ENCODE measurements at places on chromosomes 11 and 22.

DNA sequence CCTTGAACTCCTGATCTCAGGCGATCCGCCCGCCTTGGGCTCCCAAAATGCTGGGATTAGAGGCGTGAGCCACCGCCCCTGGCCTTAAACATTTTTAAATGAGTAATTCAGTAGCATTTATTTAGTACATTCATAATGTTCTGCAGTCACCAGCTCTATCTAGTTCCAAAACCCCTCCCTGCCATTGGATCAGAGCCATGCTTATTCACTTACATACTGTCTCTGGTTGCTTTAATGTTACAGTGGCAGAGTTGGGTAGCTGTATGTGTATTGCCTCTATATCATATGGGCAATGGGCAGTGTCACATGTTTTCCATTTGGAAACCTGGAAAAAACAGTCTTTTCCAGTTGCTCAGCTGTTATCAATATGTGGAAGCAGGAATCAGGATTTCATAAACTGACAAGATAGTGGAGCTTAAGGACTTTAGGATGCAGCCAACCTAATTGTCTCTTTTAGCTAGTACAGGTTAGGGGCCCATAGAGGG, 10.5 kb downstream of the COA4 start:
- no peak for DNase-seq

GRCh38 chr11:119149018-119149785, at the start of gene ABCG4:
Gene ABCG4 (plus strand): TSS chr11:119149052. CDS start chr11:119149966, 914 bp downstream.
- DNase-seq: peak; percentile 4

- DNase-seq: no peak
Measured at GRCh38 chr11:15238856-15239255, 124.1 kb downstream of the INSC start.

GRCh38 chr11:11478687-11479086, 125.6 kb upstream of the CSNK2A3 start:
- no peak for DNase-seq

DNA sequence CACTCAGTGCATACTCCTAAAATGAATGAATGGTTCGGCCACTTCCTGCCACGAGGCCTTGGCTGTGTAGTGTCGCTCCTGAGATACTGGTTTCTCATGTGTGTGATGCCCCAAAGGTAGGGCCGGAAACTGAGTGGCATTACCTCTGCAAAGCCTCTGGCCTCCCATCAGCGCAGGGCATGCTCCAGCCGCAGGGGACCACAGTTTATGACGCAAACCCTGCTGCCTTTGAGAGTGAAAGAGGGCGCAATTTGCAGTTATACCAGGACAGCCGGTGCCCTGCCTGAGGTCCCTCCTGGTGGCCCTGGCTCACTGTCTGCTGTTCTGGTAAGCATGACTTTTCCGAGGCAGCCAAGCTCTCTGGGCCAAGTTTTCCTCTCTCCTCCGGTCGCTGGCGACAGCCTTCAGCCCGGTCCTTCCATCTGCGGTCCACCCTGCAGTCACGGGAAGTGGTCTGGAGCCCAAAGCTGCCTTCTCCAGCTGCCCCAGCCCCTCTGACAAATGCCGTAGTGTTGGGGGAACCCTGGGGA, 2.4 kb upstream of the FGF3 start:
- no peak for DNase-seq

GRCh38 chr22:31082606-31083376, 1.7 kb downstream of the SMTN start:
- DNase-seq: no peak

Data from activated T-helper 1 cell treated with Interleukin-2 at 50 U/mL for 16 hours (primary cell).